Stimulated activated CD4-positive, alpha-beta T cell treated with anti-CD3 and anti-CD28 coated beads, Interleukin-4, amount 100 ng/mL, for 1 hour (primary cell): ENCODE measurements at places on chromosomes 6 and 20.

DNA sequence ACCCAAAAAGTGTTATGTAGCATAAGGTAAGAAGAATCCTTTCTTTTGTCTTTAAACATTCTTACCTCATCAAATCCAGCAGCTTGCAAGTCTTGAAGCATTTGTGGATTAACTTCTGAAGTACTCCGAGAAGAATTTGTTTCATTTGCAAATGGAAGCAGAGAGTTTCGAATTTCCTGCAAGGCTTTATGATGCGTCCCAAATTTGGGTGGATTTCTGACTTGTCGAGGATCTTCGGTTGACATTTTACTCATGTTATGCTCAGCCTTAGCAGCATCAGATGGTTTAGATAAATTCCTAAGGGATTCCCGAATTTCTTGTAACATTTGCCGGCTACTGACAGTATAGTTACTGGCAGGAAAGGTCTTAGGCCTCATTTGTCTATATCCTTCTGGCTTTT is 16.2 kb downstream of the LATS1 start:
- no peak for DNase-seq

DNA sequence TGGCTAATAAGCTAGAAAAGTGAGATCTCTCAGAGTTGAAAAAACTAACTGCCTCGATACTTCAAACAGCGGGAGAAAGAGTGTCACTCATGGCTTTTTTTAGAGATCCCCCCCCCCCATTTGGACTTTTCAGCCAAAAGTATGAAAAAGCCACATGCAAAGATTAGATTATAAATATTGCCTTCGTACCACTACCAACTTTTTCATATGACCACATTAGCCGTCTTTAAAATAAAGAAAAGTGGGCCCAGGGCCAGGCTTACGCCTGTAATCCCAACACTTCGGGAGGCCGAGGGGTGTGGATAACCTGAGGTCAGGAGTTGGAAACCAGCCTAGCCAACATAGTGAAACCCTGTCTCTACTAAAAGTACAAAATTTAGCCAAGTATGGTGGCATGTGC is 4.4 kb downstream of the PGK2 start:
- DNase-seq: no peak

- no peak for DNase-seq
Measured at GRCh38 chr6:2630359-2630758, 120.4 kb downstream of the MYLK4 start.

- no peak for DNase-seq
Measured at GRCh38 chr6:16059496-16059895, 69.4 kb upstream of the MYLIP start.

DNA sequence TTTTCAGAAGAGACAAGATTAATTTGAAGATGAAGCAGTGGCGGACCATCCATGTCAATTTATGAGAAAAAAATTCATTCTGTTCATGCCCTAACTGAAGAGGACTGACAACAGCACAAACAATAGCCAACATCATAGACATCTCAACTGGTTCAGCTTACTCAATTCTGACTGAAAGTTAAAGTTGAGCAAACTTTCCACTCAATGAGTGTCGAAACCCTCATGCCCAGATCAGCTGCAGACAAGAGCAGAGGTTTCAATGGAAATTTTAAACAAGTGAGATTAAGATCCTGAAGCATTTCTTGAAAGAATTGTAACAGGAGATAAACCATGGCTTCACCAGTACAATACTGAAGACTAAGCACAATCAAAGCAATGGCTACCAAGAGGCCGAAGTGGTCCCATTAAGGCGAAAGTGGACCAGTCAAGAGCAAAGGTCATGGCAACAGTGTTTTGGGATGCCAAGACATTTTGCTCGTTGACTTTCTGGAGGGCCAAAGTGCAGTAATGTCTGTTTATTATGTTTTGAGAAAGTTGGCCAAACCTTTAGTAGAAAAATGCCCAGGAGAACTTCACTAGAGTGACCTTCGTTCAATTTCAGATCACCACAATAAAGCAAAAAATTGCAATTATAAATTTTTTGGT is 6.1 kb upstream of the SFT2D1 start:
- no peak for DNase-seq

DNA sequence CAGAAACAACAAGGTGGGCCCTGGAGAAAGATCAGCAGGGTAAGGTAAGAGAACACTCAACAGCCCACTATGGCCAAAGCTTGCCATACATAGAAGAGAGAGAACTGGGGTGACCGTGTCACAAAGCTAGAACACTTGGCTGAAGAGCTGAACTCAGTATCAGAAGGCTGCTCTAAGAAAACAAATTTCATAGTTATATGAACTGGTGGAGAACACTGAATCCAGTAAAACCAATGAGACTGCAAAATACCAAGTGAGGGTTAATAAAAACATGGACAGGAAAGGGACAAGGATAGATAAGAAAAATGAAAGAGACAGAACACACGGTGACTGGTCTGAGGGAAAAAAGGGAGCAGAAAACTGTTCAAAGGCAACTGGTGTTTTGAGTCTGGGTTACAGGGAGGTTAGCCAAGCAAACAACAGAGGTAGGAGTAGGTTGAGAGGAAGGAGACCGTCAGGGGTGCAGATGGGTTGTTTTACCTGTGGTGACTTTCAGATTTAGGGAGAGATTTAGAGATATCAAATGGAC is 56.5 kb downstream of the GMDS start:
- DNase-seq: no peak

- DNase-seq: no peak
Measured at GRCh38 chr6:109760208-109760607, 69.1 kb downstream of the FIG4 start.

DNA sequence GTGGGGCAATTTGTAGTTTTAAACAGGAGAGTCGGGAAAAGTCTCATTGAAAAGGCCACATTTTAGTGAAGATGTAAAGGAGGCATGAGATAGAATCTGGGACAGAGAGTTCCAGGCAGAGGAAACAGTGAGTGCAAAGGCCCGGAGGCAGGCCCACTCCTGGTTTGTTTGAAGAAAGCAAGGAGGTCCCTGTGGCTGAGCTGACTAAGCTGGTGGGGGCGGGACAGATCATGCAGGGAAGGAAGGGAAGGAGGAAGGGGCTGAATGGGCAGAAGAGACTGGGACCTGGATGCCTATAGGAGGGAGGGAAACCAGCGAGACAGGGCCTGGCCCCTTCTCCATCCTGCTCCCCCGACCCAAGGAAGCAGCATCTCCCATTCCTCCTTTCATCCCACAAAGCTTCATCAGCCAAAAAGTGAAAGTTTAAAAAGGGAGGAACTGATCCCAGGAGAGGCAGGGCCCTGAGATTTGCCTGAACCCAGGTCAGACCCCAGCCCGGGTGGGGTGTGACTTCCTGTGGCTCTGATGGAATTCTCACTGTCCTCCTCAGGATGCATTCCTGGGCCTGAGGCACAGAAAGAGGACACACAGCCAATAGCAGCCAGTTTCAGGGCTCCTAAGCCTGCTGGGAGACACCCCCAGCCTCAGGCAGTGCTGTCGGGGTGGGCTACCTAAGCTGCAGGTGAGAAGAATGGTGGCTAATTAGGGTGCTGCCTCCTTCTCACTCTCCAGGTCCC is 54.2 kb upstream of the SIRPA start:
- no peak for DNase-seq

GRCh38 chr6:89439014-89439413 is 6.1 kb downstream of the ANKRD6 start:
- DNase-seq: no peak

DNA sequence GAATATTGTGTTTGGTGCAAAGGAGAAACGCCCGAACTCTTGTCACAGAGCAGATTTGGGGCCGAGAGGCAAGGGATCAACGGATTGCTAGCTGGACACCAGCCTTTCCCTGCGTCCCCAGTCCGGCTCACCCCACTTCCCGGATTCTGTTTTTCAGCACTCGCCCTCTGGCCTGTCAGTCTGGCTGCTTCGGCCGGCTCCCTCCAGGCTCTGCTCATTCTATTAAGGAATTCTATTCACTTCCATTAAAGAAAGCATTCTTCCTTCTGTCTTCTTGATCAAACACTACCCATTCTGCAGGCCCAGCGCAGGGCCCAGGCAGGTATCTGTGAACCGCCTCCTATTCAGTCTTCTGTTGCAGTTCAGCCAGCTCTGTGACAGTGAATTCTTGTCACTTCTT is 91.7 kb downstream of the RNF182 start:
- DNase-seq: no peak
